Metanephros (tissue), 2 donors: ENCODE measurements at places on chromosomes 7 and 10. TPM values are rescaled to one million over a fixed set of nuclear protein-coding genes. Genes with fewer than 3 reads are reported as not detected.

The LRRD1 gene
- 0.82 TPM for total RNA-seq

The NRCAM gene
- total RNA-seq = 17.8 TPM

The FGL2 gene
- 97.6 TPM for total RNA-seq

The GIMAP6 gene
- 18.9 TPM for total RNA-seq

The AMPH gene
- 14.9 TPM for total RNA-seq

The MKX gene
- 0.47 TPM for total RNA-seq

The RELN gene
- total RNA-seq = 9.8 TPM

The CBX3 gene
- total RNA-seq = 99.1 TPM

The HABP2 gene
- 0.53 TPM for total RNA-seq

The EGFR gene
- total RNA-seq = 38.5 TPM

The PALD1 gene
- total RNA-seq = 18.1 TPM

The LIPM gene
- total RNA-seq = not detected
